ENCODE measurements at places on chromosomes 11 and 22.

DNA sequence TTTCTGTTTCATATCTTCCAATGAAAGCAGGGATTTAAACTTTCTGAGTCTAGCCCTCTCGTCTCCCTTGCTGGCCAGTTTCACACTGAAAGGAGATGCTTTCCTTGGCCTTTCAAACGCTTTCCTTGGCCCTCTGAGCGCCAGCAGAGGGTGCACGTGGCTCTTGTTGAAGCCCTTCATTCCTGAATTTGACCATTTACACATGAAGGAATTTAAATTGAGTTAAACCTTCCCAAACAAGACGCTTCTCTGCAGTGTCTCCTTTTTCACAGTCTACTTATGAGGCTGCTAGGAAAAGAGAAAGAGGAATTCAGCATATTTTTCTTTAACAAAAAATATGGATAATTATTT is 21.6 kb downstream of the NNMT start:
- DNase-seq, result no peak

DNA sequence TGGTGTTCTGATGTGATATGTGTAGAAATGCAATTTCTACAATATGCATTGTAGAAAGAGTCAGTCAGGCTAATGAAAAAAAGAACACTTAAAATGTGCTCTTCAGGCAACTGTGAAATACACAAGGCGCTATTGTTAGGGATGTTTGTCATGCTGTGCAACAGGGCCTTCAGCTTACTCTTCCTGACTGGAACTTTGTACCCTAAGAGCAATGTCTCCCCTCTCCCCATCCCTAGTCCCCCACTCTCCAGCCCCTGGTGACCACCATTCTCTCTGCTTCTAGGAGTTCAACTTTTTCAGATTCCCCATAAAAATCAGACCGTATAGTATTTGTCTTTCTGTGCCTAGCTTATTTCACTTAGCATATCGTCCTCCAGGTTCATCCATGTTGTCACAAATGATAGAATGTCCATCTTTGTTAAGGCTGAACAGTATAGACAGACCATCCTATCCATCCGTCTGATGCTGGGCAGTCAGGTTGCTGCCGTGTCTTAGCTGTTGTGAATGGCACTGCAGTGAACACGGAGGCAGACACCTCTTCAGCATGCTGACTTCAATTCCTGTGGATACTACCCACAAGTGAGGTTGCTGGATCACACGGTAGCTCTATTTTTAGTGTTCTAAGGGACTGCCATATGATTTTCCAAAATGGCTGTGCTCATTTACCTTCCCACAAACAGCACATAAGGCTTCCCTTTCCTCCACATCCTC is 10.7 kb downstream of the NDUFV1 start:
- DNase-seq, result no peak

DNA sequence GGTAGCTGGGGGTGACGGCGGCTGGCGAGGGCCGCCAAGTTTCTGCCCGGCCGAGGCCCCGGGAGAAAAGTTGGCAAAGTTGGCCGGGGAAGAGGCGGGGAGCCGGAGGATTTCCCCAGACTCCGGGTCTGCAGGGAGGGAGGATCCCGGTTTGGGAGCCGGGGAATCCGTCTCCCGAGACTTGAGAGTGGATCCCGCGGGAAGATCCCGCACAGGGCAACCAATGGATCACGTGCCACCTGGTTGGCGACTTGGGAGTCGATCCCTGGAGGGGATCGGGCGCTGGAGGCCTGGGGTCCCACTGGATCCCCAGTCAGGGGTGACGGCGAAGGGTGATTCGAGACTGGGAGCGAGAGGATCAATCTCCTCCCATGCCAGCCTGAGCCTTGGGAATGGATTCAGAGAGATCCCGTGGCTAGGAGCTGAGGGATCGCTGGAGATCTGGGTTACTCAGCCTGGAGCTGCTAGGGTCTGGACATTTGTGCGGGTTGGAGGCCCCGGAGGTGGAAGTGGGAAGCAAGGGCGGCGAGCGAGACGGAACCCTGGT is 394 bp downstream of the KIAA1671 start:
- no peak for DNase-seq

DNA sequence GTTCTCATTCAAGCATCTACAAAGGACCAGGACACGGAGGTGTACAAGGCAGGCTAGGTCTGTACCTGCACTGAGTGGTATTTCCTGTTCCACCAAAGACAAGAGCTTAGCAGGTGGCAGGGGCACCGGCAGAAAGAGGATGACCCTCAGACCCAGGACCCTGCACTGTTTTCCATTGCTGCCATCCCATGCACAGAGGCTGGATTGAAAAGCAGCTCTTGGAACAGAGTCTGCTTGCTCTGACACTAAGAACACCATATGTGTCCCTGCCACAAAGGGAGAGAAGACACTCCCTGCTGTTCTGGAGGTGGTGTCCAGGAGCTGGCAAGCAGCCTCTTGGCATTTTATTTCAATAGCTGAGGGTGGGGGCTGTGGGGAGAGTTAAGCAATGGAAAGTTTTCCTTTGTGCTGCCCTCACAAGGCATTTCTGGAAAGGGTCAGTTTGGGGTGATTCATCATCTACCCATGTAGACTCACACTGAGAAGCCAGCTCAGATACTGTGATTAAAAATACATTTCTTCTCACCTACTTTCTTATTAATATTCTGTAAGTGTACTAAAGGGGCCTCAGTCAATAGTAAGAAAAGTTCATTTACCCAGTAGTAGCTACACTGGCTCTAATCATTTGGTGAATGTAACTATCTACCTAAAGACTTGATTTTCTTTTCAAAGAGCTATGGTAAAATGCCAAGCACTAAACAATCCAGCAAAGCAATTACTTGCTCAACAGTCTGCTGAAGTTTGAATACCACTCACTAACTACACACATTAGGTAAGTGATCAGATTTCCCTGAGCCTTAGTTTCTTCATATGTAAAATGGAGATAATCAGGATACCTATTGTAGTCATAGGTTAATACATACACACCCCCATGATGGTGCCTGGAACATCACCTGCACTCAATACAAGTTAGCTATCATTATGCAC is 55.2 kb downstream of the SLC1A2 start:
- DNase-seq, result no peak

DNA sequence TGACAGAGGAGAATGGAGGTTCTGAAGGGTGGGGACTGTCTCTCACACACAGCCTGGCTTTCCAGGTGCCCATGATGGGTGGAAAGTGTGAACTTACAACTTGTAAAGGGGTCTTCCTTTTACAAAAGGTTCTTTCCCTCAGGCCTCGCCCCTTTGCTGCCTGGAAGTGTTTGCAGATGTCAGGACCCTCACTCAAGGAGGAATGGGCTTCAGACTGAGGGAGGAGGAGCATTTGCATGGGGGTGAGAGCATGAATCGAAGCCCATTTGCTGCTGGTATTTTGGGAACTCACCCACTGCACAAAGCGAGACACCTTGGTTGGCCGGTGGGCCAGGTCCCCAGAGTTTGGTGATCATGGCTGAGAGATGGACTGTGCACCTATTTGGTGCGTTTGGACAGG is 25.1 kb downstream of the MPPED1 start:
- no peak for DNase-seq

DNA sequence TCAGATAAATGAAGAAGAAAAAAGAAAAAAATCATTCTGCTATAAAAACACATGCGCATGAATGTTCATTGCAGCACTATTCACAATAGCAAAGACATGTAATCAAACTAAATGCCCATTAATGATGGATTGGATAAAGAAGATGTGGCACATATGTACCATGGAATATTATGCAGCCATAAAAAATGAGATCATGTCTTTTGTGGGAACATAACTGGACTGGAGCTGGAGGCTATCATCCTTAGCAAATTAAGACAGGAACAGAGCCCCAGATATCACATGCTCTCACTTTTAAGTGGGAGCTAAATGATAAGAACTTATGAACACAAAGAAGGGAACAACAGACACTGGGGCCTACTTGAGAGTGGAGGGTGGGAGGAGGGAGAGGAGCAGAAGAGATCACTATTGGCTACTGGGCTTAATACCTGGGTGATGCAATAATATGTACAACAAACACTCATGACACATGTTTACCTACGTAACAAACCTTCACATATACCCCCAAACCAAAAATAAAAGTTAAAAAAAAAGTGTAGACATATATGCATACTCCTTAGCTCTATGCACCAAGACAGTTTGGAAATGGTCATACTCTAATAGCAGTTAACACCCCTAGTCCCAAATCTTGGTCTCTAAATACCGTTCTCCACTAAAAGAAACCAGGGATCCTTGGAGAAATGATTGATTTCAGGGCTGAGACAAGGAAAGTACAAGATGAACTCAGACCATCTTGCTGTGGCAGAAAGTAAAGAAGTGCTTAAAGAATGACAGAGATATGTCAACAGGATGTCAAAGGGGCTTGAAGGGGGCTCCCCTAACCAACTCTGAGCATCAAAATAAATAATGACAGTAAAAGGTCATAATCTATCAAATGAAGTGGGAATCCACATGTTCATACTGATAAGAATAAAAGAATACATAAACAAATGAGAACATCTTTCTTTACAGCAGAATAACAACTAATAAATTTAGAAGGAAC is 17.1 kb upstream of the DDX6 start:
- DNase-seq, result no peak

GRCh38 chr11:3215346-3216026 is 3.1 kb downstream of the MRGPRG start:
- DNase-seq, result no peak

DNA sequence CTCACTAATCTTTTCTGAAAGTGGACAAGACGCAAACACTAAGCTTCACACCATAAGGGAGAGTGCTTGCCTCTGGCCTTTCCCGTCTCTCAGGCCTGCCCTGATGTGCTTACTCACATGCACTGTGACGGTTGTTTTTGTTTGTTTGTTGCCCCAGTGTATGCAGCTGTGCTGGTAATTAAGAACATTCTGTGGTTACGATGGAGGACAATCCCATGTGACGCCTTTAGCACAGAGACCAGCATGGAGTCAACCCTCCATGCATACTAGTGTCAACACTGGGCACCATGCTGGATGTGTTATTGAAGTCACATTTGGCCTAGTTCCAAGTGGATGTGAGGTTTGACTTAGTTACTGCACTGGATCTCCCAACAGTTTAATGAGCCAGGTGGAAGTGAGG is 27.8 kb upstream of the CDON start:
- no peak for DNase-seq

DNA sequence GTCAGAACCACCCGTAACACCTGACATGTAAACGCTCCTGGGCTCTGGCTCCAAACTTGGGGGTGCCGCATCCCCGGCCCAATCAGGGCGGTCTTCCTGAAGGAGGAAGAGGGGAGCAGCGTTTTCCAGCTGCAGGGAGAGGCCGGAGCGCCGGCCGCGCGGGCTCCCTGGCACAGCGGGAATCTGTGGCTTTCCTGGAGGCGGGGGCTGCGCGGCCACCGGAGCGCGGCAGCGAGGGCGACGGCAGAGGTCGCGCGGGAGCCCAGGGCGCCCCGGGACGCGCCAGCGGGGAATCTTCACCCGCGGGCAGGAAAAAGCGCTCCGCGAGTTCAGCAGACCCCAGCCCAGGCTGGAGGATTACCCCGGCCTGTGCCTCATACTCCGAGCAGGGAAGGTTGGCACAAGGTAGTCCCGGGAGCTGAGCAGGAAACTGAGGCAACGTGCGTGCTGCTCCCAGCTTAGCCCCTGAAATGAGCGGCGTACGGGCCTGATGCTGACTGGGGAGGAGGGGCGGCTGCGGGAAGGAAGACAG is 600 bp upstream of the ESAM start:
- DNase-seq, result no peak

GRCh38 chr11:47355283-47356128 is 3.0 kb upstream of the MYBPC3 start:
- no peak for DNase-seq

GRCh38 chr11:84243629-84244263 is 957.6 kb upstream of the CCDC90B start:
- DNase-seq, result no peak

DNA sequence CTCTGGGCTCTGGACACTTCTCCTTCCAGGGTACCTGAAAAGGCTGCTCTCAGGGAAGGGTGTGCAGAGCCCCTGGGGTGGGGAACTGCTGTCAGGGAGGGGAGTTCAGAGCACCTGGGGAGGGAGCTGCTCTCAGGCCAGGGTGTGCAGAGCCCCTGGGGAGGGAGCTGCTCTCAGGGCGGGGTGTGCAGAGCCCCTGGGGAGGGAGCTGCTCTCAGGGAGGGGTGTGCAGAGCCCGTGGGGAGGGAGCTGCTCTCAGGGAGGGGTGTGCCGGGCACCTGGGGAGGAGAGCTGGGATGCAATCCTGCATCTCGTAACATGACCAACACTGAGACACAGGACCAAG is 764.2 kb downstream of the BRD1 start:
- no peak for DNase-seq

- no peak for DNase-seq
Observed at GRCh38 chr22:44605486-44605885, 96.5 kb upstream of the PRR5 start.

DNA sequence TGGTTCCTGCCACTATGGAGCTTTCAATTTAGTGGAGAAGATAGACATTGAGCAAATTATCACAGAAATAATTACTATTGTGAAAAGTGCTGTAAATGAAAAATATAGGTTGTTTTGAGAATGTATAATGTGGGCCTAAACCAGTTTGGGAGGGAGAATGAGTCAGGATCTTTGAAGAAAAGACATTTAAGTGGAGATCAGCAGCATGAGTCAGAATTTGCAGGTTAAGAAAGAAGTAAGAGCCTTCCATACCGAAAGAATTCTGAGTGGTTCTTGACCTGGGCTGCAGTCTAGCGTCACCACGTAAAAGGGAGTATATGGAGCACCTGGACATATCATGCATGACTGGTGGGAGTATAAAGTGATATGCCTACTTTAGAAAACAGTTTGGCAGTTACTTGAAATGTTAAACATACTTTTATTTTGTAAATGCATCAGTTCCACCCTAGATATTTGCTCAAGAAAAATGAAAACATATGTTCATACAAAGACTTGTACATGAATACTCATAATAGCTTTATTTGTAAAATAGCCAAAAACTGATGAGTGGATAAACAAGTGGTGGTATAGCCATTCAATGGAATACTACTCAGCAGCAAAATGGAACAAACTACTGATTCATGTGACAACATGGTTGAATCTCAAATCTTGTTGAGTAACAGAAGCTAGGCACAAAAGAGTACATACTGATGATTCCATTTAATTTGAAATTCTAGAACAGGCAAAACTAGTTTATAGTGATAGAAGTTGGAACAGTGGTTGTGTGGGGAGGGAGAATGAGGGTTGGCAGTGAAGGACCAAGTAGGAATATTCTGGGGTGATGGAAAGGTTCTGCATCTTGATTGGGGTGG is 99.2 kb downstream of the STIM1 start:
- no peak for DNase-seq

DNA sequence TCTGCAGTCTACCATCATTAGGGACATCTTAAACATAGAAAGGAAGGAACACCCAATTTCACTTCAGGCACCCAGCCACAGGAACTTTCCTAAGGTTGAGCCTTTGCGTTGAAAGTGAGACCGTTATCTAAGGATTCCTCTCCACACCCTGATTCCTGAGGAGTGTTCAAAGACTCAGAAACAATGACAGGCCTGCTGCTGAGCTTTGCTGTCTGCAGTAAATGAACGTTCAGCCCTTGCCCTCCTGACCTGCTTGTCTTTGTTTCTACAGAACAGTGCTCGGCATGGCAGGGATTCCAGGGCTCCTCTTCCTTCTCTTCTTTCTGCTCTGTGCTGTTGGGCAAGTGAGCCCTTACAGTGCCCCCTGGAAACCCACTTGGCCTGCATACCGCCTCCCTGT is 7.0 kb downstream of the PRSS23 start:
- DNase-seq, result no peak
